Stimulated activated CD4-positive, alpha-beta T cell treated with anti-CD3 and anti-CD28 coated beads, Interleukin-1b, Interleukin-23, amount 100 ng/mL, for 1 hour (primary cell): ENCODE measurements at places on chromosomes 2 and 18.

DNA sequence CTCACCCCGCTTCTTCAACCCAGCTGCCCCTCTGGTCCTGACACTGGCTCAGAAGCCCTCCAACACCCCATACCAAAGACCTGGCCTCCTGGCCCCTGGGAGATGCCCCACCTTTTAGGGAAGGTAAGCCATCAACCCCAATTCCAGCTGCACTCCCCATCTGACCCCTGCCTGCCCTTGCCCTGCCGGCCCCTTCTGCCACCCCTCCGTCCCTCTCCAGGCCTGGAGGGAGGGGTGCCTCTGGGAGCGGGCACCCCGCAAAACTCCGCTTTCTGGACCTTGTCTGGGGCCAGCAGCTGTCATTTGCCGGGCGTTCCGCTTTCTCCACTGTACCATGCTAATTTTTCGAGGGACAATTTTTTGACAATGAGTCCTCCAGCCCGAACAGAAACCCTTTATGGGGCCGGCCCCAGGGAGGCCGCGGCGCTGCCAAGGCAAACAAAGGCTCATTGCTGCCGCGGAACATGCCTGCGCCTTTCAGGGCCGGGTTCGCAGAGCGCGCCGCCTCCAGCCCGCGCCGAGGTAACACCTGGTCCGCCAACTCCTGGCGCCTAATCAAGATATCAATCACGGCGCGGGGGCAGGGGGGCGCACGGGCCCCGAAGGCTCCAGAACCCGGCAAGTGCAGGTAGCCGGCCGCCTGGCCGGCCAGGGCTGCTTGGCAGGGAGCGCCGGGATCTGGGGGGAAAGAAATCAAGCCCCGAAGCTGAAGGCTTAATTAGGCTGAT, 96.0 kb downstream of the INHBB start:
- no peak for DNase-seq

GRCh38 chr2:82730811-82731210, 1728.3 kb downstream of the SUCLG1 start:
- DNase-seq = no peak

- DNase-seq = no peak
Observed at GRCh38 chr2:185522472-185522871, 216.1 kb upstream of the FSIP2 start.

GRCh38 chr2:197599285-197599965, 76.0 kb downstream of the RFTN2 start:
- DNase-seq = no peak

GRCh38 chr2:142602418-142602989, 275.0 kb upstream of the KYNU start:
- no peak for DNase-seq

DNA sequence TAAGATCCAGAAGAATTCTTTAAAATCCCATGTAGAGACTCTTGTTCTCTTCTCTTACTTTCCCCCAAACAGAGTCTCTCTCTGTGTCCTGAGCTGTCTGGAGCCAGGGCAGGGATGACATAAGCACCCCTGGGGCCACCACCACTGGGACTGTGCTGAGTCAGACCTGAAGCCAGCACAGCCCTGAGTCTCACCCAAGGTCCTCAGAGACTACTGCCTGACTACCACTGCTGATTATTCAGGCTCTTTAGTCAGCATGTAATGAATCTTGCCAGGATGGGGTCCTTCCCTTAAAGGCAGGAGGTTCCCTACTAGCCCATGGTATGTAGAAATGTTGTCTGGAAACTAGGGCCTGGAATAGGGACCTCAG, 34.9 kb upstream of the DYNC1I2 start:
- no peak for DNase-seq

GRCh38 chr2:171482877-171483276, 39.4 kb upstream of the CYBRD1 start:
- no peak for DNase-seq

GRCh38 chr2:81247648-81248047, 943.1 kb upstream of the LRRTM1 start:
- no peak for DNase-seq

DNA sequence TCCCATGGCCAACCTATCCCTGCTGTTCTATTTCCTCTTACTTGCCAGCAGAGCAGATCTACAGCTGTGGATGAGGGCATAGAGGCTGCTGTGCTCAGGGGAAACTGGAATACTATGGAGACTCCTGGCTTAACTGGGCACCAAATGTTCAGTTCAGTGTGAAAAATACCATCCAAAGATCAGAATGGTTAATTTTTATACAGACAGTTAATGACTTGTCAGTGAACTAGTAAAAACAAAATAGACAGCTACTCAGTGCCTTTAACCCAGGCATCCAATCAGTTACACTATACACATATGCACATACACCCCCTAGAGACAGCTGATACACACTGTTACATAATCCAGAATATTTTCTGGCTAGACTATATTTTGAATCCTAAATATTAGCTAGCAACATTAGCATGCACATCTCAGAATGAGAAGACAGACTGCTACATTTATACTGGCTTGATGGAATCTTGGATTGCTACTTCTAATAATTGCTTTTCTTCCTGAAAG, 59.1 kb upstream of the WIPF1 start:
- DNase-seq = no peak

DNA sequence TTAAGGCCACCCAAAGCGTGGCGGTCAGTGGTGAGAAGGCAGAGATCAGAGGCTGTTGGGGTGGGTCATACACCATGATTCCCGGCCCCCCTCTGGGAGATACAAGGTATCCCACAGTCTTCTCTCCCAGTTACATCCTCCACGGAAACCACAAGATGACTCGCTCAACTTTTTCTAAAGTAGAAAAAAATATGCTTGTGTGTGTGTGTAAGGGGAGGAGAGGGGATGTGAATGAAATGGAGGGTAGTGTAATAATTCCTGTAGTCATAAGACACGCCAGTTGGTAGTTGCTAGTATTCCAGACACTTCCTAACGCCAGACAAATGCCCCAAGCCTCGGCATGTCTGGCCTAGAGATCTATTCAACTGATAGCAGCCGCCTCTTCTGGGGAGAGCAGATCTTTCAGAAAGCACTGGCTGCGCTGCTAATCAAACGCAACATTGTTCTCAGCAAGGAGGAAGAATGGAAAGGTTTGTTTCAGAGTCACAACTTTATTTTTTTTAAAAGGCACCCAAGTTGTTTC, 143.5 kb downstream of the TGIF1 start:
- no peak for DNase-seq

DNA sequence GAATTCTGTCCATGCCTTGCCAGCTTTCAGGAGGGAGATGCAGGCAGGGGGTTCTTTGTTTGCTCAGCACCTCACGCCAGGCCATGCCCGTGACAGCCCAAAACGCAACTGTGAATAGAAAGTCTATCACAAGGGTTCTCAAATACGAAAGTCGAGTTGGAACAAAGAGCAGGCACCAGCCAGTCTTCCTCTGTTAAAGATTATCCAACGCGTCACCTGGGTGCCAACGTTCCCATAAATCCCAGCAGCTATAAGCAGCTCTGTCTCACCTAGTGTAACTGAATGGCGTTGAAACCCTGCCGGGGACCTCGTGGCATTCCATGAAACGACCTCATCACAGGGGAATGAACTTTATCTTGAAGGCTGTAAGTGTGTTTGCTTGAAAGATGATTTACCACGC, 84.8 kb upstream of the GATA6 start:
- DNase-seq = no peak

DNA sequence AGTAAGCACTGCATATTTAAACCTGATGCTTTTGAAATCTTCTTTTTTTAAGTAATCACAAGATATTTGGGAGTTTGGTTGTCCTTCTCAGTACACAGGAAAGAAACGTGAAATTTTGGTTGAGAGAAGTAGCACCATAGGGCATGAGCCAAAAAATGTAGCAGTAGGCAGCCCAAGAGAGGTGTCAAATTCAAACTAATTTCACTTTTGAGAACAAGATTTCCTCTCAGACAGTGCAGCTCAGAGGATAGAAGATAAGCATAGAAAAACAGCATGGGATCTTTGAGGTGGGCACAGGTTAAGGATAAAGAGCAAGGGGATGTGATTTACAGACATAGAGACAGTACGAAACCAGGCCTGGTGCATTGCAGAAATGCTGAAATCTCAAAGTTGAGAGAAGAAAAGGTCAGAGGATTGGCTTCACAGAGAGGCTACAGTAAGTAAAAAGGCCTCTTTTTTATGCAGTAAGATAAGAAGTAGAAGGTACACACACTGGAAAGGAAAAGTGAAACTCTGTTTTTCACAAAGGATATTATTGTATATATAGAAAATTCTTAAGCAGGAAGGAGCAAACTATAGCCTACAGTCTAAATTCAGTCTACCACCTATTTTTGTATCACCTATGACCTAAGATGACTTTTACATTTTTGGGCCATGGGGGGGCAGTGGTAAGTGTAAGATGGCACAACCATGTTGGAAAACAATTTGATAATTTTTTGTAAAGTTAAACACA, 89.8 kb downstream of the PKP4 start:
- DNase-seq = no peak

GRCh38 chr2:148926291-148926961, 51.4 kb downstream of the KIF5C start:
- peak; percentile 24 for DNase-seq

GRCh38 chr2:178208817-178209216, 14.5 kb downstream of the OSBPL6 start:
- no peak for DNase-seq

GRCh38 chr18:79458131-79458838, 62.6 kb downstream of the NFATC1 start:
- no peak for DNase-seq

GRCh38 chr2:232875256-232876121, 5.4 kb downstream of the SNORC start:
- no peak for DNase-seq

DNA sequence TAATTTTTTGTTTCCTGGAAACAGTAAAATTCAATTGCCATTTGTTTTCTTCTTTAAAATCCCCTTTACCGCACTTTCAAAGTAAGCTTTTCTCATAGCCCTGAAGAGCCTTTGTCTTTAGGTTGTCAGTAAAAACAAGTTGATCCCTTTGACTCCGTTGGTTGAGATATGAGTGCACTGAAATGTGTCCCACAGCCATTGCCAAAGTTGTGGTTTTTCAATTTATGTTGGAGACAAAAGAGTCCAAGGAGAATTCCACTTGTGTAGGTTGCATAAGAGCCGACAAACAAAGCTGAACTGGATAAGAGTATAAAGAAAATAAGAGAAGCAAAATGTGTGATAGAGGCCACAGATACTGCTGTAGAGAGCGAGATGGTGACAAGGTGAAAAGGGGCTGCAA, 26.1 kb upstream of the HNMT start:
- no peak for DNase-seq

DNA sequence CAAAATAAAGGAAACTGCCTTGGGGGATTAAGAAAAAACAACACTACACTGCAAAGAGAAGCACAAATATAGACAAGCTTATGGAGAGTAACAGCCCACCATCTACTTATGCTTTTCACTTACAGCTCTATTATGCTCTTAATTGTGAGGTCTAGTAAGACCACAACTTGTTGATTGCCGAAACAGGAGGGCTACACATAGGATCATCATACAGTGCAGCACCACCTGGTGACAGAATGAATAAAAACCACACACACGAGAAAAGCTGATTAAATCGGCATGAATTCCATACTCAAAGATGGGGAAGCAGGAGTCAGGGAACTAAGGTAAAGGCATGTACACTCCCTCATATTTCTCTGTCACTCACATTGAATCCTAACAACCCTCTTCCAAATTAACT, 259.2 kb downstream of the IKZF2 start:
- no peak for DNase-seq

- DNase-seq = no peak
Observed at GRCh38 chr2:111673526-111673925, 210.5 kb downstream of the ANAPC1 start.

GRCh38 chr2:237533668-237534161, 32.7 kb upstream of the PRLH start:
- no peak for DNase-seq

DNA sequence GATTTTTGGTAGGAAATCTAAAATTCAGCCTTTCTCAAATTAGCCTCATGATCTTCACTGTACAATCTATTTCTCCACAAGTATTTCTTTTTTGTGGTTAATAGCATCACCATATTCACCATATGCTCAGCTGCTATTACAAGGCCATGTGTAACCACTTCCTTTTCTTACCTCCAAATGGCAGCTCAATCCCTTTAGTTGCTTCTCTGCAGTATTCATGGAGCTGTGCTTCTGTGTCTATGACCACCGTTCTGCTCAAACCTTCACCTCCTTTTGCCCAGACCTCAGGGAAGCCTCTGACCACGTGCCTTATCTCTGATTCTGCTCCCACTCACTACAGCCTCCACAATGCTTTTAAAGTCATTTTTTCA, 126.7 kb upstream of the TMEM200C start:
- DNase-seq = no peak

DNA sequence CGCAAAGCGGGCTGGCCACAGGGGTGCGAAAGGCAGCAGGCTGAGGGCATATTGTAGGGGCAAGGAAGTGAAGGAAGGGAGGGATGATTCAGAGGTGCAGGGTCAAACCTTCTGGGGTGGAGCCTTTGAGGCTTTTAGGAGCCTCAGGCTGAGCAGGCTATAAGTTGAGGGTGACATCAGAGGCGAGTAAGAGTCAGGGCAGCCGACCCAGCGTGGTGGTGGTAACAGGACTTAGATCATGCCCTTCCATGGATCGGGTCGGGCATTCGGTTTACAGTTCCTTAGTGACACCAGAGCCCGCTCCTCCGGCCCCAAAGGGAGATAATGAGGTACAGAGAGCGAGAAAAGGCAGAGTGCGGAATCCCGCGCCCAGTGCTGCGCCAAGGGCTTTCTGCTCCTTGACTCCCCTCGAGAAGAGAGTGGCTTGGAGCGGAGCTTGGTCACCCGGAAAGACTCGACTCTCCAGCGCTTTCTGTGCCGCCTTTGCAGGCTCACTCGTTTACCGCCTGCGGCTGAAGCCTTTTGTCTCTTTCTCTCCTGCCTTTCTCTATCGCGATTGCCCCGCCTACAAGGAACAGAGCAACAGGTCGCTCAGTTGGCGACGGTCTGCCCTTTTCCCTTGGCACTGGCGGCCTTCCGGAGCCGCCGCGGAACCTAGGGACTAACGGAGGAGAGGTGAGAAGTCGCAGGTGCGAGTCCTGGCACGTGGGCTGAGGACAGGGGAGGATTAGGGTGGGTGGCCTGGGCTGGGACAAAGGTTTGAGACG, 720 bp downstream of the LBX2 start:
- no peak for DNase-seq

DNA sequence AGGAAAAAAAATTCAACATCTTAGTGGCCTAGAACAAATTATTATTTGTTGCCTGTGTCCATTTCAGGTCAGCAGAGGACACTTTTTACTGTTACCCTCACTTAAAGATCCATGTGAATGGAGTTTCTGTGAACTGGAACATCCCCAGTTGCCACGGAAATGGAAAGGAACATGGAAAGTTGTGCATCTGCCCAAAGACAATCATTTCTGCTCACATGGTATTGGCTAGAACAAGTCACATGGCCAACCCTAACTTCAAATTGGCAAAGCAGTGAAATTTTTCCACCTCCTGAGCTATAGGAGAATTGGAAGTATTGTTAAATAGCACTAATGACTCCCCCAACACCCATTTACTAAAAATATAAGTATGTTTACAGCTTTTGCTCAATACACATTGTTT, 71.2 kb upstream of the CCBE1 start:
- DNase-seq = no peak

DNA sequence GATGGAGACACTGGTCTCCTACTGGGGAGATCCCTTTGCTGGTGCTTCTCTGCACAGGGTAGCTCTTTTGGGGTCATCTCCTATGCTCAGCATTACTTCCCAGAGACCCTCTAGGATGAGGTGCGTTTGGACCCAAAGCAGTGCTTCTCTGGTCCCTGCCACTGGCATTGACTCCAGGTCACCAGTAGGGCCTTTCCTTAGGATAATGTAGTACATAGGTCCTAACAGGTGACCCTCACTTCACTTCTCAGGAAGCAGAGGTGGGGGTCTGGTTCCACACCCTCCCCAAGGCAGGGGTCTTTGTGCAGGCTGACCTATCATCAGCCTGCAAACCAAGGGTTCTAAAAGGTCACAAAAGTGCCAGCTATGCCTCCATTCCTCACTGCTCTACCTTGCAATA, 145.8 kb upstream of the HS6ST1 start:
- no peak for DNase-seq
